Glomerular endothelial cell (primary cell): ENCODE measurements at places on chromosomes 1 and 21. TPM values are rescaled to one million over a fixed set of nuclear protein-coding genes. Genes with fewer than 3 reads are reported as not detected.

OR10J1 gene
- not detected in 2 replicates for total RNA-seq

KCNN3 gene
- 4.8 and 10.5 TPM in 2 replicates for total RNA-seq

GBP7 gene
- total RNA-seq = not detected in 2 replicates

SIM2 gene
- total RNA-seq = 0.47 and 1.7 TPM in 2 replicates
